ENCODE measurements at places on chromosomes 2 and 18.

DNA sequence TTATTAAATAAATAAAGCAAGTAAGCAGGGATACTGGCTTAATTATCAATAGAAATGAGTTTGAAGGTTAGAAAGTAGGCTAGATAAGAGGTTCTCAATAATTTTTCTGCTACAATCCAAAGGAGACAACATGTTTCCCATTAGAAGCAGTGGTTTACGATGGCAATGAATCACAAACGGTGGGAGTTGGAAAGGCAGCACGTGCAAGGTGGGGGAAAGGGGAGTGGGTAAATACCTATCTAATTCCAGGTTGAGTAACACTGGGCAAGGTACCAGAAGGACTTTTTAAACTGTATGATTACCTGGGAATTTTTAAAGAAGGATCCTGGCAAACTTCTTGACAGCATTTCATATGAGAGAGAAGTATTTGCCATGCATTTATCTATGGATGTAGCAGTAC is 289.9 kb downstream of the NBAS start:
- DNase-seq = no peak

DNA sequence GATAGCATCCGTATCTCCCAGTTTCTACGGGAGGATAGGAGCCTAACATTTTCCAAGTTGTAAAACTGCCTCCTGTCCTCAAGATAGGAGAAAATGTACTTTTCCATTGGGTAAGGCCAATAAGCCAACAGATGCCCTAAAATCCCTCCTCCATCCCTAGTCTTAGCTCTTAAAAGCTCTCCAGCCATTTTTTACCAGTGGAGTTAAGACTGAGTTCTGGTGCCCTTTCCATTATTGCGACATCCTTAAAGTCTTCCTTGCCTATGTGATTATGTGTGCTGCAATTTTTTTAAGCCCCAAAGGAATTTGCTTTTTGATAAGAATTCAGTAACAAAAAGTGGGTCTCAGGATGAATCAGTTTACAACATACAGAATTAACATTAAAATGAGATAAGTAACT is 33.0 kb downstream of the LINC00305 start:
- DNase-seq = no peak

GRCh38 chr2:12314127-12314760 is 402.5 kb upstream of the TRIB2 start:
- no peak for DNase-seq

DNA sequence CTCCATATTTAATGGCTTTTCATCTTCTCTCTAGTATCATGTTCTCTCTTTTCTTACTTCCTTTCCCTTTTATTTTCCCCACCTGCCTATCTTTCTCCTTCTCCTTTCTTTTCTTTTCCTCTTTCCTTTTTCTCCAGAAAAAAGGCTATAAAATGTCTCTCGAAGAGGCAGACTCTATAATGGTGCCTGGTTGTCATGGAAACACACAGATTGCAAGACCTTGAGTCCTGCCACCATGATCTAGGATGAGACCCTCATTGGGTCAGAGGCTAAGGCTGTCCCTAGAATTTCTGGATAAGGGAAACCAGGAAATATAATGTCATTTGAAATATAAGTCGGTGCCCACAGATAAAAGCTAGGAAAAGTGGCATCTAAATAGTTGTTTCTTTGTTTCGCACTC is 36.5 kb upstream of the LHCGR start:
- no peak for DNase-seq

DNA sequence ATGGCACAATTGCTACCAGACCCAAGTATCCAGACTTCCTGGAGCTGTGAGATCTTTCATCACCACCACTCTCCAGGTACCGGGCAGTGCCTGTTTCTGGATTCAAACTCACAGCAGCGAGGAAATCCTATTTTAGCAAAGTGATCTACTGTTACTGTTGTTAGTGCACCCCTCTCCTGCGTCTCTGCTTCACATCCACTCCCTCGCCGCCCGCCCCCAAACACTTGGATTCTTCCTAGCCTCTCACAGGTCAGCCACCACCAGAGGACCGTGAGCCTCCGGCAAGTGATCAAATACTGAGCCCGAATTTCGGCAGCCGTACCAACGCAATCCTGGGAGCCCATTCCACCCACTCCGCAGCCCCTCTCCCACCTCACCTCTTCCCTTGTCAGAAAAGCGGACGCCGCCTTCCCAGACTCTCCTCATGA is 519 bp downstream of the METTL4 start:
- DNase-seq = peak; percentile 33

- no peak for DNase-seq
Observed at GRCh38 chr18:68734308-68734707, 19.4 kb upstream of the TMX3 start.

- peak; percentile 88 for DNase-seq
Observed at GRCh38 chr2:236774171-236774570, 204.5 kb downstream of the ACKR3 start.

- DNase-seq = no peak
Observed at GRCh38 chr2:50606145-50606544, 425.8 kb downstream of the NRXN1 start.

- peak; percentile 44 for DNase-seq
Observed at GRCh38 chr2:100934504-100935371, 67.4 kb upstream of the RPL31 start.

DNA sequence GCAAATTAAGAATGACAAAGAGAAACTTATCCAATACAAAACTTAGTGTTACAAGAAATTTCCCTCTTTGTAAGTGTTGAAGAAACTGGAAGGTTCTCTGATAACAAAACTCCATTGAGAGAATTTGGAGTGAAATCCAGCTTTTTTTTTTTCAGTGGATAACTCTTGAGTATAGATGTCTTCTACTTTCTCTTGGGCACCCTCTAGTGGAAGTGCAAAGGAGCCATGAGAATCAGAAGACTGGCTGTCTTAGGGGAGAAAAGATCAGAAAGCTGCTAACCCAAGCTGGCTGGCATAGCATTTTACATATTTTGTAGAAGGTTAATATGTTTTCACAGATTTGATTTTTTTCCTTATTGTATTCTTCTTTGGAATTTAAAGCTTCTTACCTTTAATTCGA is 138.8 kb upstream of the SATB2 start:
- peak; percentile 29 for DNase-seq

- no peak for DNase-seq
Observed at GRCh38 chr2:170997893-170998597, 69.0 kb downstream of the GORASP2 start.

- no peak for DNase-seq
Observed at GRCh38 chr2:64605026-64605471, 48.7 kb downstream of the SERTAD2 start.

DNA sequence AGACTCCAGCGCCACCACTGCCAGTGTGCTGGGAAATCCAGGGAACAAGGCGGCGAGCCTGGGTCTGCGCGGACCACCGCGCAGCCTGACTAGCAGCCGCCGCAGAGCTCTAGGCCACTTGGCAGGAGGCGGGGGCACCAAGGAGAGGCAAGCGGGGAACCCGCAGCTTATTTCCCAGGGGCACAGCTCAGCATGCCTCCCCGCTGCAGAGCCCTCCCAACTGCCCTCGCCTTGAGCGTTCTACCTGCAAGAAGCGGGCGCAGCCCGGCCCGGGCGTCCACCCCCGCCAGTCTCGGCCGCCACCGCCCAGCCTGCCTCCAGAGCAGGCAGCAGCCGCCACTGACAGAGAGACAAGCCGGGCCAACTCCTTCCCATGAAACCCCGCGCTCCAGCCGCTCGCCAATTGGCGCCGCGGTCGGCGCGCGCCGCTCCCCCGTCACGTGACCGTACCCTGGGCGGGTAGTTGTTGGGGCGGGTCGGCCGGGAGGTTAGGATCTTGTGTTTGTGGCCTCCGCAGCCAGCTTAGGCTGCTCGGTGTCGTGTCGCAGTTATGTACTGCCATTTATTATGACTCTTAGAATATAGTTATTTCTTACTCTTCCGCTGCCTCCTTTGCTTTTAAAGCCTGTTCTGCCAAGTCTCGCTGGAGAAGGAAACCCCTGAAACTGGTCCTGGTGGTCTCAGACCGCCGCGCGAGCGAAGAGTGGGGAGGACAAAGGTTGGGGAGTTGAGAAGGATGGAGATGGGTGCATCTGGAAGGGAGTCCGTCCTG is at the start of gene LNPK:
Gene LNPK (minus strand): TSS at position 352 of the 772 bp plus-strand sequence. CDS start 6,683 bp downstream, outside the sequence.
- peak; percentile 91 for DNase-seq

- no peak for DNase-seq
Observed at GRCh38 chr18:24015639-24016631, 1.4 kb downstream of the TTC39C start.

DNA sequence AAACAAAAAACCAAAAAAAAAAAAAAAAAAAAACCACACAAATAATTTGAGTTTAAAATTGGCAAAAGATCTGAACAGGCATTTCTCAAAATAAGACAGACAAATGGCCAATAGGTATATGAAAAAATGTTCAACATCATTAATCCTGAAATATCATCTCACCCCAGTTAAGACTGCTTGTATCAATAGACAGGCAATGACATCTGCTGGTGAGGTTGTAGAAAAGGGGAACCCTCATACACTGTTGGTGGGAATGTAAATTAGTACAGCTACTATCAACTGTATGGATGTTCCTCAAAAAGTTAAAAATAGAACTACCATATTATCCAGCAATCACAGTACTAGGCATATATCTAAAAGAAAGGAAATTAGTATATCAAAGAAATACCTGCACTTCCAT is 523.1 kb downstream of the XIRP2 start:
- no peak for DNase-seq

- DNase-seq = no peak
Observed at GRCh38 chr2:139480161-139480650, 700.0 kb upstream of the NXPH2 start.

DNA sequence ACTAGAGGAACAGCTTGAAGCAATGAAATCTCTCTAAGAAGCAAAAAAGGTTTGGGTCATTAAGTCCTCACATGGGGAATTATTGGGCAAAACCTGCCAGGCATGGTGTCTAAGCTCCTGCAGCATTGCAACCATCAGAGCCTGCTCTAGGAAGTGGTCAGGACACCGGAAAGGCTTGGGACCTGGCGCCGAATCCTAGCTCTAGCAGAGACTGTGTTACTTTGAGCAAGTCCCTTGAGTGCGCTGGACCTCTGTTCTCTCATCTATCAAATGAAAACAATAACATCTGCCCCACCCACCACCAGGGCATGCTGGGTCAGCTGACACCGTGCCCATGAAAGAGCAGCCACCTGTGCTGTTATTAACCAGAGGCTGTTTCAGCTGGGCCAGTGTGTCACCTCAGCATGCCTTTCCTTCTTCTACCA is 6.3 kb downstream of the TMEM127 start:
- DNase-seq = no peak

Measured in trophoblast cell (in vitro differentiated cells and primary cell).